ENCODE measurements at places on chromosomes 4 and X.
A peak's percentile ranks its signal among the peaks of the same experiment; 100 is the strongest.

DNA sequence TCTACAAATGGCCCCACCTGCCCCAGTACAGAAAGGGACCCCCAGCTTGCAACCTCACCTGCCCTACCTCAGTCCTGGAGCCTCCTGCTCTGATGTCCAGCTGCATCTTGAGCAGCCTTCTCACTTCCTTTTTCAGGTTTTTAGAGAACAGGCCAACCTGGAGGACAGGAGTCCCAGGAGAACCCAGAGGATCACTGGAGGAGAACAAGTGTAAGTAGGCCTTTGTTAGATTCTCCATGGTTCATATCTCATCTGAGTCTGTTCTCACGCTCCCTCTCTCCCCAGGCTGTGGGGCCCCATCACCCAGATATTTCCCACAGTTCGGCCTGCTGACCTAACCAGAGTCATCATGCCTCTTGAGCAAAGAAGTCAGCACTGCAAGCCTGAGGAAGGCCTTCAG is 3.6 kb downstream of the MAGEA11 start:
- DNase-seq = no peak

DNA sequence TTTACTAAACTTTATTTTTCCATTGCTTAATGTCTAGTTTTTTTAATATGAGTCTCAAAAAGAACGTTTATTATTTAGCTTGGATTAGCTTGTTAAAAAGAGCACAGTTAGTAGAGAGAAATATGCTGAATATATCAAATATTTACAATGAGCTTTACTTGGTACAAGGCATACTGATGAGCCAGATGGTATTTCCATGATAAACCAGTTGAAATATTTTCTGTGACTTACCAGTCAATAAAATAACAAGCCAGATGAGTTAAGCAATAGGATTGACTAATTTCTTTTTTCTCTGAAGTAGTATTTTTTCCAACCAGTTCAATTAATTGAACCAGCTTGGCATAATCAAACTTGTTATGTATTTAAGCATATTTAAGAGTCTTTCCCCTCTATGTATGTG is 134.1 kb downstream of the KLHL34 start:
- DNase-seq = no peak

DNA sequence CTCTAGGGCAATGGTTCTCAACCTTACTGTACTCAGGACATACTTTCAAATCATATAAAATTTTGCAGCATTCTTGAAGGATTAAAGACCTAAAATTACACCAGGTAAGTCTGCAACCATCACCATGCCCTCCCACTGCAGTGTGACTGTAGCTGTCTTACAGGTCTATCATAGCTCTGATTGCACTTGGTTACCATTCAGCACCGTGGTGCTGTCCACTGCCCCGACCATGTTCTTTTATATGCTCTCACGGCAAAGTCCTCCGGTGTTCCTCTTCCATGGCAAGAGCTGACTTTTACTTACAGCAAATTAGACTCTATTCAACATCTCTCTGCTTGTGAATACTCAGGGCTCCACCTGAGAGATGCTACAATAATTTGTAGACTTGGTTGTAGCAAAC is 11.5 kb downstream of the CRMP1 start:
- DNase-seq = no peak

DNA sequence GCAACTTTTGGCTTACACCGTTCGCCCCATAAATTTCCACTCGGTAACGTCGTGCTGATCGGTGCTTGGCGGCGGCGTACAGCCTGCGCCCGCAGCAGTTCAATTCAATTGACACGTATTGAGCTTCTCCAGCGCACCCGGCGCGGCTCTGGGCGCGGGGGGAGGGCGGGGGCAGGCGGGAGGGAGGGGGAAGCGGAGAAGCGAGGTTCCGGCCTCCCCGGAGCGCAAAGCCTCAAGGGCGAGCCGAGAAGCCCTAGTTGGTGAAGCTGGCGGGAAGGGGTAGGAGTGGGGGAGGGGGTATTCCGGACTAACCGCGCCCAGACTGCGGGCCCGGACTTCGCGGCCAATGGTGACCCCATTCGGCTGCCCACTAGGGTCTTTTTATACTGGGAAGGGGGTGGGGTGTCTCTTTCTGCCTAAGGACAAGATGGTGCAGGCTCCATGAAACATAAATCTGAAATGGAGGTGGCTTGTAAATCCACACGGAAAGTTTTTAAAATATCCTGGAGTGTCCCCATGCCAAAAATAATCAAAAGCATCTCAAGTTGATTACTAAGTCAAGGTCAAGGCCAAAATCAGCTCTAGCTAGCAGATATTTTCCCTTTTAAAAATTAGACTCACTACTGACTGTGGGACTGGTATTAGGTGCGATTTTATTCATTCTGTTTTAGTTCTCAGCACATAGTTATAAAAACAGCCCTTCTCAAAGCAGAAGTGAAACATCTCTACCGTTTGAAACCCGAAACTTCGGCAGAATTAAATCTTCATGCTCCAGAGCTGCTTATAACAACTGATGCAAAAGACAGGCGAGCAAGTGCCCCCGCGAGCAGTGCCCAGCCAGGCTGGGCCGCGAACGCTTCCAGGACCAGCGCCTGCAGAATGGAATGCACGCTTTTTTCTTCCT is 1.5 kb upstream of the BCOR start:
- no peak for DNase-seq

DNA sequence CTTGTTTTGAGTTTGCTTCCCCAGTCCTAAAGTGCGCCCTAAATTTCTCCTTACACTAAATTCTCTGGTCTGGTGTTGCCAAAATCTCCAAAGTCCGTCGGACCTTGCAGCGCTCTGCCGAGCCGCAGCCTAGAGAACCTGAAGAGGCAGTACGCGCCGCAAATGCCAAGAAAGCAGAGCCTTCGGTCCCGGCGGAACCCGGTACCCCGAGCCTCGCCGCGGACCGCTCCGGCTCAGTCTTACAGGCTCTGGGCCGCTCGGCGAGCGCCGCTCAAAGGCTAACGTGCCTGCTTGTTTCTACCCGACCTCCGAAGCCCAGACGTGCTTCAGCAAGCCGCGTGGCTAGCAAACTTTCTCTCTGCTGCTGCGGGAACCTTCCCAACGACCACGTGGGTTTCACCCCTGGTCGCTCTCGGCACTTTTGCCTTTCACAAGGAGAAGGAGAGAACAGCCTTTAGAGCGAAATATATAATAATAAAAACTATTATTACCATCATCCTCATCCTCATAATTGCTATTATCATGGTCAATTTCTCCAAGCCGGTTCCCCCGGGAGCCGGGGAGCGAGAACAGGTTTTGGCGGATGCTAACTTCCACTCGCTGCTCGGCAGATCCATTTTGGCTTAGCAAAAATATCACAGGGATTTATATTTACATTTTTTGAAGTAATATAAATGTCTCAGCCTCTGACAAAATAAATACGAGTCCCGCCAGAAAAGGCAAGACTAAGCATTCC is 2.2 kb upstream of the HTR2C start:
- DNase-seq = no peak

- no peak for DNase-seq
Measured at GRCh38 chrX:46912603-46913491, 626 bp downstream of the JADE3 start.

DNA sequence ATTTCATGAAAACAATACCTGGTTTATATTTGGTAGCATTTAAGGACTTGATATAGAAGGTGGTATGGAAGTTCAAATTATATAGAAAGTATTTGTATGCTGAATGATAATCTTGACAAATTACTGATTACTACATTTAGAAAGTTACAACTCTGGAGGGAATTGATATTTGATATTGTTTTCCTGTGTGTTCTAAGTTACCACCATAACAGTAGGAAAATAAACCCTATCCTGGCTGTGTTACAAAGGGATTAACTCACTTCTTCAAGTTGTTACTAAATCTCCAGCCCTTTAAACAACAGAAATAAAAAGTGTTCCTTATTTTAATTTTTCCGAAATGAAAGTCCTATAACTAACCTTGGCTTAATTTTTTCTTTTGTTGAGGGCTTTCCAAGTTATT is 36.6 kb downstream of the FHL1 start:
- DNase-seq = no peak

DNA sequence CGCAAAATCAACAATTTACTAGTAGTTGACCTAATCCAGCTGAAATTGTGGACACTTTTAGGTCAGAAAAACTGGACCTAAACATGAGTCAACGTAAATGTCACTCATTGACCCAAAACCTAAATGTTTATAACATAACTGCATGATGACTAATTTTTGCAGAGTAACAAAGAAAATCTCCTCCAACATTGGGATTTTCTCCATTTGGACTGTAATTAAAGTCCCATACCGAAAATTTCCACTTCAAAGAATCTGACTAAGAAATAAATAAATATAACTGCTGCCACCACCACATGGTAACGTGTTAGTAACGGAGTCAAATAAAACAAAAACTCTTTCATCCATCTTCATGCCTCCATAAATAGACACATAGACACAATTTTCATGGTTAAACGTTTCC is 1.9 kb downstream of the ADGRA3 start:
- DNase-seq = no peak

DNA sequence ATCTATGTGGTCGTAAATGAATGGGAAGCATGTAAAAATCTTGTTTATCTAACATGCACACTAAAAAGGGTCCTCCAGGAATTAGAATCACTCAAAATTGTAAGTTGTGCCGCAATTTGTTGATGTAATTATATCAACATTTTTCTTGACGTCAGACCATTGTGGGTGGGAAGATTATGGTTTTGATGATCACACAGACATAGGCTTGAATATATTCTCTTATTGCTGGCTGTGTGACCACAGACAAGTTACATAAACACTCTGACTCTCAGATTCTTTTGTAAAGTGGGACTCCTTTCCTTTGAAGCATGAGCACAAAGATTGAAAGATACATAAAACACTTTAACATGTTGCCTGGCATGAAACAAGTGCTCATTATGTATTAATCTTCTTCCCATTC is 51.5 kb downstream of the IL1RAPL1 start:
- DNase-seq = no peak

- DNase-seq = no peak
Measured at GRCh38 chrX:18890724-18891547, 93.0 kb downstream of the PHKA2 start.

- peak; percentile 94 for DNase-seq
Measured at GRCh38 chr4:38132107-38132673, 172.0 kb downstream of the PTTG2 start.

DNA sequence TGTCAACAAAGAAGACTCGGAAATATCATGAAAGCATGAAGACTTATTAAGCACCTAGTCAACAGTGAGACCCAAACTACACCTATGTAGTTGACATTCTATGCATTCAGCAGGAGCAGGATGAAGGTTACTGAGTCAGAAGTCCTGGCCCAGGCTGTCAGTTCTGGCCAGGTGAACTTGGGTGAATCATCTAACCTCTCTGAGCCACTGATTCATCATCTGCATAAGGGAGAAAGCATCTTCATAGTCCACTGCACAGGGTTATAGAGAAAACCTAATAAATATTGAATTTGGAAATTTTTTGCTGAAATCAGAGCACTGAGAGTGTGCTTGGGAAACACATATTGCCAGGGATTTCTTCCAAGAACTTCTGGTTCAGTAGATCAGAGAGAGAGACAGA is 296.0 kb upstream of the SFRP2 start:
- DNase-seq = no peak

- peak; percentile 18 for DNase-seq
Measured at GRCh38 chrX:101931488-101932248, at the start of gene ZMAT1. Gene ZMAT1 (minus strand): TSS chrX:101932027. CDS start chrX:101932008, 19 bp downstream.

DNA sequence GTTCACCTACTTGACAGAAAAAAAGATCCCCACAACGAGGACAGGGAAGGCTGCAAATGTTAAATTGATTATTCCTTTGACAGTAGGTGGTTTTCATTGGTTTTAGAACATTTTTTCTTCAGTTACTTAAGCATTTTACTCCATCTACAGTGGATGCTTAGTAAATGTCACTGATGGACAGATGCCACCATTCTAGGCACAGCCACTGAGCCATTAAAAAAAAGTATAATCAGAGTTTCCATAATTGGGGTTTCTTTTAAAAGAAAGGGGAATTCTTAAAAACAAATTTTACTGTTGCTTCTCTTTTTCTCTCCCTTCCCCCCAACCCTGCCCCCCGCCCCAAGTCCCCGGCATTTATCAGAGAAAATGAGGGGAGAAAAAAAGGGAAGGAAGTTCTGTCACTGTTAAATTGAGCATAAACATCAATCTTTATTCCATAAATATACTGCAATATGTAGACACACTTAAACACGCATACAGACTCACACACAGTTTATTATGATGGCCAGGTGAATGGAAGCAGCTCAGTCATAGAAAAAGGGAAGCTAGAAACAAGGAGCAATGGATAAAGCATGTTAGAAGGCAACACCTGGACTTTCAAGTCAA is 79.7 kb upstream of the PRPS2 start:
- no peak for DNase-seq

DNA sequence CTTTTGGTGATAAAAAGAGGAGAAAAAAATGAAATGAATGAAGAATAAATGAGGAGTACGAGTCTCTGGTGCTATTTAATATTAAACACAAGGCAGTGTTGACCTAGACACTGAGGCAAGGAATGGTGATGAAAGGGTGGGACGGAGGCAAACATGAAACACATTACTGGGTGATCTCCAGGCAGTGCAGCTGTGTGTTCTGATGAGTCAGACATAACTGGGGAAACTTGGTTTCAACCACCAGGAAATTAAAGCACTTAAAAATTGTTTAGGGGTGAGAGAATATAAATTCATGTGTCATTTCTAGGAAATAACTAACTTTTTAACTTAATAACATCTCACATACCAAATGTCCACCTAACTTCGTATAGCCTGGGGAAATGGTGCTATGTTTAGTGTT is 19.7 kb upstream of the CXCL6 start:
- DNase-seq = peak; percentile 8

DNA sequence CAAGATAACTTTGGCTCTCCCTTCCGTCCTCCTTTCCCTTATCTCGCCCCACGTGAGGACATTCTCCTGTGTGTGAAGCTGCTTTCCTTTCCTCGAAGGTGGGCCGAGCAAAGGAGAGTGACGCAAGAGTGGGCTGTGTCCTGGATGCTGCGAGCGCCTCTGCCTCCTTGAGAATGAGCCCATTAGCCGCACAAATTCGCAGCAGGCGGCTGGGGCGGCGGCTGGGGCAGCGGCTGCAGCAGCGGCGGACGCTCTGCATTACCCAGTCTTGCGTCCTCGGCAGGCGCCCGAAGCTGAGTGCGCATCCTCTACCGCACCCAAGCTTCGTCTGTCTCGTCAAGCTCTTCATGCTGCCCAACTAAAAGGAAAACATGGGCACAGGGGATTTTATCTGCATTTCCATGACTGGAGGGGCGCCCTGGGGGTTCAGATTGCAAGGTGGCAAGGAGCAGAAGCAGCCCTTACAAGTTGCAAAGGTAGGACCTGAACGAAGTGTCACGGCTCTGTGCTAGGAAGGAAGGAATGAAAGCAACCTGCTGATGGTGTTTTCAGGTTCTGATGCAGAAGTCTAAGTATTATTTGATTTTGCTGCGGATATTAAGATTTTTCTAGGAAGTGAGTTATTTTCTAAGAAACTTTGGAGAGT is at the start of gene SYNPO2:
Gene SYNPO2 (plus strand): TSS at position 189 of the 646 bp plus-strand sequence. CDS start 183 bp downstream, at position 372.
- peak; percentile 31 for DNase-seq

Data from AG09309 (cell line).